PC-3 (cell line): ENCODE measurements at places on chromosomes 6 and 20.

DNA sequence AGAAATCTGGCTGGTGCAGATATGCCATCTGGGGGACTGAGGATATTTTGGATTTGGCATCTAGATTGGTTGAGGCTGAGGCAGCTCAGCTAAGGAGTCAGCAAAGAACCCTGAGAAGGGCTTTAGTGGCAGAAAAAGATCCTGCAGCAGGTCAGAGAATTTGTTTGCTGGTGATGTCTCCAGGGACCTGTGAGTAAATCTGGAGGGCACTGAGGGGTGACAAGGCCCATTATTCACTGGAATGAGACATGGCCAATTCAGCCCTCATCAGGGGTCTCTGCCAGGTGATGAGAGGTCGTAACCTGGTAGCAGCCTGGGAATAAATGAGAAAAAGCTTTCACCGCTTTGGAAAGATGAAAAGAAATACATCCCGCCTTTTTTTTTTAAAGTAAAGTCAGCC is 118.3 kb upstream of the FBXL4 start:
- H3K27ac ChIP-seq, result no peak overlapping the region
- H3K4me1 ChIP-seq, result no peaks in the 10 kb centered on the region
- peaks cover 34% of the 10 kb centered on the region for H3K27me3 ChIP-seq
- DNase-seq, result no peak
- no peaks in the 10 kb centered on the region for H3K36me3 ChIP-seq
- no peak overlapping the region for H3K4me3 ChIP-seq

GRCh38 chr6:159108426-159108985 is 60.7 kb upstream of the FNDC1 start:
- no peaks in the 10 kb centered on the region for H3K36me3 ChIP-seq
- H3K27ac ChIP-seq, result no peak overlapping the region
- no peaks in the 10 kb centered on the region for H3K27me3 ChIP-seq
- no peak overlapping the region for H3K4me3 ChIP-seq

DNA sequence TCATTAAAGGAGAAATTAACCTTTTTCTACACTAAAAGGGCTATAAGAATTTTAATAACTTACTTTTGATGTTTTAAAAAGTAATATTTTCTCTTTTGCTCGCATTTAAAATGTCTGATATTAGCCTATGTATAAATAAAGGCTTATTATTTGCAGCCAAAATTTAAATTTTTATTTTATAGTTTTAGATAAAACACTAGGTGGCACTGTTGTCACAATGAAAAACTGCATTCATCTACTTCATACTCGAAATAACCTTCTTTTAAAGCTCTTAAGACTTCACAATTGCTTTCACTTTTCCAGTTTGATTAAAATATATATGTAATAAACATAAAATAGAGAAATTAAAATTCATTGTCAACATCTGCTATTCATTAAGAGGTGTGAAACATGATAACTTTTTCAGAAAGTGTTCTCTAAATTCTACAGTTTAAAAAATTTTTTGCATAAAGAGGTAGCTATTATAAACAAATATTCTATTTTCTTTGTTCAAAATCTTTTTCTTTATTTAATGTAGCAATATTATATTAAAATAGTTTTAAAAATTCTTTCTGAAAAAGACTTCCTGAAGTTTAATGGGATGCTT is 78.8 kb upstream of the DEFB112 start:
- H3K27me3 ChIP-seq, result peaks cover 61% of the 10 kb centered on the region
- no peaks in the 10 kb centered on the region for H3K4me1 ChIP-seq
- H3K27ac ChIP-seq, result no peak overlapping the region
- peak; percentile 49 for DNase-seq
- no peaks in the 10 kb centered on the region for H3K36me3 ChIP-seq

DNA sequence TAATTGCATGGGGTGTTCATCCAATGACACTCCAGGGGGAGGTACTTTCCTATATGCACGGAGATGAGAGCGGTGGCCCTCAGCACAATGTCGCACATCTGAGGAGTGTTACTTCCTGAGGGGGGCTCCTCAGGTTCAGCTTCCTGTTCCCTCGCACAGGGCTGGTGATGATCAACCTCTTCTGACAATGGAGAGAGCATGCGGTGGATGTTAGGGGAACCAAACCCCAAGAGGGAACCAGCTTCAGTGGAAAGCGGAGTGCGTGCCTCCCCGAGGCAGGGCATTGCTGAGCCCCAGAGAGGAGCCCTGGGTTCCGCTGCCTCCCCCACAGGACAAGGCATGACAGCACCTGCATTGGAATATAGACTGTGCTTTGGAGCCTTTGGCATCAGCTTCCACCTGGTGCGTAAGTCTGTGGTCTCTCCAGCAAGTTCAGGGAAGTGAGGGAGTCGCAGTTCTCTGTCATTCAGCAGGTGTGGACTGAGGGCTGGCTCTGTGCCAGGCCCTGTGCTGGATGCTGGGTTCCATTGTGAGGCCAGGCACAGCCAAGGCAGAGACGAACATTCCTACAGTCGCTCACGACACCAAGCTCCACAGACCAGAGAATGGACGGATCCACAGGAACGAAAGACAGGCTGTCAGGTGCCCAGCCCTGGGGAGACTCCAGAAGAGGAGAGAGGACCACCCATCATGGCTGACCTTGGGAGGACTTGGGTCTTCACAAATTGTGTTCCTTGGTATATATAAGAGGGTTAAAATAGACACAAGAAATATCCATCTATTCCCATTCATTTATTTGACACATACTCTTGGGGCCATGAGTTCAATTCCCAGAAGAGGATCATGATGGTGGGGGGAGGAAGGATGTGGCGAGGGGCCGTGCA is 3.9 kb upstream of the ZNF831 start:
- no peaks in the 10 kb centered on the region for H3K36me3 ChIP-seq
- no peak for DNase-seq
- H3K4me3 ChIP-seq, result no peak overlapping the region
- H3K27ac ChIP-seq, result no peak overlapping the region
